ENCODE measurements at places on chromosomes 7 and 10. TPM values are rescaled to one million over a fixed set of nuclear protein-coding genes. Genes with fewer than 3 reads are reported as not detected.

DNA sequence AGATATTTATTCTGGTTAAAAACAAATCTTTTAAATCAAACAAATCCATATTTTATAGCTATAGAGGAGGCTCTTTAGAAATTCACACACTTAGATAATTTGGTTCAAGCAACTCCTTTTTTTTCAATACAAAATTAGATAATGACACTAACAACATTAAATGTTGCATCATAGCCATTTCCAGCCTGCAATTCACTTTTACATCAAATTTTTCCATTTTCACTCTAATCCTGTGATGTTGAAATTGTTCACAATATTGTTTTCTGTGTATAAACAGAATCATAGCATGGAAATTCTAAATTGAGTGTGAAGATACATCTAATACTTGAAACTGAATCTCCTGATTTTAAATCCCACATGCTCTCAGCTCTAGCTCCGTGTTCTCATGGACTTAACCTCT lies 482.6 kb downstream of the INHBA start:
- no peak for DNase-seq

The RAMP3 gene
- not detected for total RNA-seq

DNA sequence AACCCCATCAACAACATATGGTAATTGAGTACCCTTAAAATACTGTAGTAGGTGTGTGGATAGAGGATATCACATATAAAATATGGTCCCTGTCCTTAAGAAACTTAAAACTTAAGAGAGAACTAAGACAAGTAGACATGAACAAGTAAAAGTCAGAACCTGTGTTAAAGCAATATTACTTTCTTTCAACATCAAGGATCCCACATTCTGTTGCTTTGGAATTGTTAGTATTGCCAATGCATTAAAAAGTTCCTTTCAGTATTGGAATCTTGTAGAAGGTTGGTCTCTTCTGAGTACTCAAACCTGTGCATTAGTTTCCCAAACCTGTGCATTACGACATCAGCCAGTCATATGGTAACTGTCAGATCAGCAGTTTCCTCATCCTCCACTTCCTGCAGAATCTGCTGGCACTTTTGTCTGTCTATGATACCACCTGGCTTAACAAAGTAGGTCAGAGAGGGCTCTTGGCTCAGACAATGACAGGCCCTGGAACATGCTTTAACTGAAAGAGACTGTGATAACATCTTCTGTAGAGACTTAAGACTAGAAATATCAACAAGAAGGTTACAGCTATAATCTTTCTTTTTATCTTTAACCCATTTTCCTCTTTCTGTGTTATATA lies 56.5 kb downstream of the CCDC71L start:
- no peak for DNase-seq

DNA sequence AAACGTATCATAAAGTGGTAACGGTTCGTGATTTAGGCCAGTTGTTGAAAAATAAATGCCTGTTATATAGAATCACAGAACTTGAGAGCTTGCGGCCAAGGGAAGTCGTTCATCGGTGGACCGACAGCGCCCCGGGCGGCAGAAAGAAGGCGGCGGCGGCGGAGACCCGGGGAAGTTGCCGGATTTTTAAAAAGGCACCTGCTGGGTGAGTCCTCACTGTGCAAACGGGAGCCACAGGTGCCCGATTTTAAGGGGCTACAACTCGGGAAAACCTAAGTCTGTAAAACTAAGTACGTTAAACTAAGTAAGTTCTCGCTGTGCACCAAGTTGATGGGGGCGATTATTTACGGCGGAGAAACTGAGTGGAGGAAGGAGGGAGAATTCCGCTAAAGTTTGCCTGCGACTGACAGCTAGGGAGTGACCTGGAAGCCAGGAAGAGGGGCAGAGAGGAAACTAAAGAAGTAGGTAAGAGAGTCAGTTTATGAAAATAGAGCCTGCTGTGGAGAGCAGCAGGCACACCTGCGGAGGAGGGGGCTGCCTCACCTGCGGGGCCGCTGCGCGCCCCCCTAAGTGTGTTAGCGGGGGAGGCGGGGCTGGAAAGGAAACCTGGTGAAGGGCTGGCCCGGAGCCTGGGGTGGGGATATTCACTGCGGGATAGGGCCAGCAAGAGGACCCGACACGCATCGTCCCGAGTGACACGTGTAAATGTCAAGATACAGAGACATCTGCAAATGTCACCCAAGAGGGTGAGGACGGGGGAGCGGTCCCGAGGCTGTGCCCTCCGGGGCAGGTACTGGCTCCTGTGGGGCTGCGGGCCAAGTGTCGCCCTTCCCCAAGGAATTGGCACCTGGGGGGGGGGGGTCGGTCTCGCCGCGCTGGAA lies 996 bp downstream of the ADAM12 start:
- DNase-seq = peak; percentile 25

- no peak for DNase-seq
Measured at GRCh38 chr7:43105521-43106120, 6.8 kb upstream of the HECW1 start.

The MYOZ1 gene
- not detected for total RNA-seq

The ZP3 gene
- 2.9 TPM for total RNA-seq

- DNase-seq = no peak
Measured at GRCh38 chr7:17689361-17689902, 250.9 kb downstream of the SNX13 start.

- DNase-seq = no peak
Measured at GRCh38 chr10:13924040-13924725, 337.4 kb downstream of the PRPF18 start.

DNA sequence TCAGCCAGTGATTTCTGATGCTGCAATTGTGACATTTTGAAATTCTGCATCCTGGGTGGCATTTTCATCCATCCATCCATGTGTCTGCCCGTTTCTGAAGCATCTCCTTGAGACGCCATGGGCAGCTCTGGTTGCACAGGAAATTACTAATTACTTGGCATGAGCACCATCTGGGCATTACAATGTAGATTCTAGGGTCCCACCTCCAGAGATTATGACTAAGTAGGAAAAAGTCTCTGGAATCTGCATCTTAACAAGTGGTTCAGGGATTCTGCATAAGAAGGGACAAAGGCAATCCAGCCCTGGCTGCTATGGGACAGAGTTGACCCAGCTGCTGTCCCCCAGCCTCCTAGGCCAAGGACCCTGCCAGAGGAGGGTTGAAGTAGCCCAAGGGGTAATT lies 65.3 kb downstream of the CUZD1 start:
- no peak for DNase-seq

The SP4 gene
- 23.6 TPM for total RNA-seq

The CYP2C19 gene
- total RNA-seq = not detected

DNA sequence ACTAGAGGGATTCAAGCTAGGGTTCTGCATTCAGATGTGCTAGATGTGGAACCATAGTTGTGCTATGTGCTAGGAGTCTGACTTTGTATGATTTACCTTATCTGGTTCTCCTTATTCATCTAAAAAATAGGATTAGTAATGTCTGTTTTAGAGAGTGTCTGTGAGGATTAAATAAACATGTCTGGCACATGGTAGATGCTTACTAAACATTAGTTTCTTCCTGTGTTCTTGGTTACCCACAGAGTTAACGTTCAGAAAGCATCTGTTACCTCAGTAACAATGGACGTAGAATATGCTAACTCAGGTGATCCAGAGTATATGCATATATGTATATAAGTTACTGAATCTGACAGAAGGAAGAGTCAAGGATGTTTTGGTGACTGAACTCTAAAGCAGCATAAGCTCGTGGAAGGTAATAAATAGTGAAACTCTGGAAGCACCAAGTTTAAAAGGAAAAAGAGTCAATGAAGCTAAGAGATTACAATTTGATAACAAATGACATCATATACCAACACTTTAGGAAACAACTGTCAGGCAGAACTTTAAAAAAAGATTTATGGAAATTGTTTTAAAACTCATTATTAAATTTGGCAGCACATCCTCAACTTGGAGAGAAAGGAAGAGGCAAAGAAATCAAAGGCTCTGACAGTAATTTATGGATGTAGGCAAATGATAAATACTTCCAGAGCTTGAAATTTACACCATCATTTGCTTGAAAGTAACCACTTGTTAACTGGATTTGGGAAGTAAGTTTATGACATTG lies 127.0 kb downstream of the CCNY start:
- no peak for DNase-seq

GRCh38 chr7:47601119-47601880 lies 19.4 kb upstream of the TNS3 start:
- no peak for DNase-seq

All from activated B cell treated with CpG ODN at 0.5 μM for 24 hours (primary cell).